ENCODE measurements at places on chromosomes 2 and 18.

GRCh38 chr18:49856496-49856895, 43.2 kb upstream of the ACAA2 start:
- DNase-seq = no peak

DNA sequence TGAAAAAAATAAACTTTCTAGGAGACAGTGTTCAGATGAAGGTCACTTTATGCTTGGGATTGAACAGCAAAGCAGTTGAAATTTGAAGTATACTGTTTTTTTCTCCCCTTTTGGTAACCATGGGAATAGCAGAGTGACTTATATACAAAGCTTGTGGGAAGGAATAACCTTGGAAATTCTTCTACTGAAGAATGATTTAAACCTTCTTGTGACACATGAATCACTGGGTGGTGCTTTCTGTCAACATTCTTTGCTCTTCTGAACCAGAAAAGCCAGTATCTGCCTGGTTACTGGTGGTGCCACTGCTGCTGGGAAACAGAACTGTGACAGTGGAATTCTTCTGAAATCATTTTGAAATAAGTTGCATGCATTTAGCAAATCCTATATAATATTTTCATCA, 39.4 kb upstream of the RND3 start:
- DNase-seq = no peak

DNA sequence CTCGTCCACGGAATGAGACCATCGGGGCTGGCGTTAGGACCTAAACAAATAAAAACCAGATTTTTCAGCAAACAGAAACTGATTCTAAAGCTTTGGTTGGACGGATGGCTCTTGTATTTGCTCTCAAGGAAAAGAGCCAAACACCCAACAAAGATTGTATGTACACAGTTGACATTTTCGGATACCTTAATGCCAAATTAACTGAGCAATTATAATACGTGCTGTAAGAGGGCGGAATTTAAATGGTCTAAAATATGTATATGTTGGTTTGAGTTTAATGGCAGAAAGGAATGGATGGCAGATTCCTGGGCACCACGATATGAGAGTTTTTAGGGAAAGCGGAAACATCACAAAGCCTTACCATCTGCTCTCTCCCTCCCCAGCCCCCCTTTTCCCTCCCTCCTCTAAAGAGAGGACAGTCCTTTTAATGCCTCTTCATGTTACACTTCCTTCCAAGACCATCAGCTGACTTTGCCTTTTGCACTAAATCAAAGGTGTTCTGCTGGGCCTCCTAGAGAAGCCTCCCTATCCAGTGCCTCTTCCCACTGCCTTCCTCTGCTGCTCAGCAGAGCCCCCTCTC, 33.3 kb downstream of the STAT1 start:
- no peak for DNase-seq

DNA sequence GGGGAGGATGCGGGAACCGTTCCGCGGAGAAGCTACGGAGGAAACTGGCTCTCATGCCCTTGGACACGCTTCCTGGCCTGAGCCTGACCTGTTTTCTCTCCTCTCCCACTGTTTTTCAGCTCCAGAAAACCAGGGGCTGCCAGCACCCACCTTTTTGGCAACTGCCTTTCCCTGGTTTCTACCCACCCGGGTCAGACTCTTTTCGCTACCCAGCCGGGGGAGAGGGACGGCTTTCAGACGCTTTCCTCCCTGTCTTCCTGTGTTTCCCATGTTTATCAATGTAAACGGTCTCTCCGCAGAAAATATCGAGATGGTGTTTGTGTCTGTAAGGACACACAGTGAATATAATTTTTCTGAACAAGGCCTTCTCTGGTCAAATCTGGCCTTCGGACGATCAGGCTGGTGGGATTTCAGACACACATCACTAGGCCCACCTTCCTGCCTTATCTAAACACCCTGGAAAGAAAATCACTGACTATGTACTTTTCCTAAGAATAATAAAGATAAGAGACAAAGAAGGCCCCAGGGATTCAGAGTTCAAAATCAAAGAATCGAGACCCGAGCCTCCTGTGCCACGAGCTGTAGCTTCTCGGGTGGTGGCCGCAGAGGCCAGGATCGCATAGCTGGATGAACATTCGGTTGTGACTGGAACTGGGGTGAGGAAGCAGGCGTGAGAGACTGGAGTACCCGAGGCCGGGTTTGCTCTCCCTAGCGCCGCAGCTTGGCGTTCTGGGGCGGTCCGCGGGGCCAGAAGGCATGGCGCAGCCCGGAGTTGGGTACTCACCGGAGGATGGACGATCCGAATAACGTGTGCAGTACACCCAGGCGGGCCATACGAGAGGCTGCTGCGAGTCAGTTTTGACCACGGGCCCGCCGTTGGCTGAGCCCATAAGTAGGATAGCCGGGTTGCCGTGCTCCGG, 1.7 kb downstream of the EN1 start:
- no peak for DNase-seq

GRCh38 chr18:70330887-70331286, 42.0 kb downstream of the SOCS6 start:
- DNase-seq = no peak

GRCh38 chr18:4797002-4797685, 342.0 kb upstream of the DLGAP1 start:
- DNase-seq = no peak

DNA sequence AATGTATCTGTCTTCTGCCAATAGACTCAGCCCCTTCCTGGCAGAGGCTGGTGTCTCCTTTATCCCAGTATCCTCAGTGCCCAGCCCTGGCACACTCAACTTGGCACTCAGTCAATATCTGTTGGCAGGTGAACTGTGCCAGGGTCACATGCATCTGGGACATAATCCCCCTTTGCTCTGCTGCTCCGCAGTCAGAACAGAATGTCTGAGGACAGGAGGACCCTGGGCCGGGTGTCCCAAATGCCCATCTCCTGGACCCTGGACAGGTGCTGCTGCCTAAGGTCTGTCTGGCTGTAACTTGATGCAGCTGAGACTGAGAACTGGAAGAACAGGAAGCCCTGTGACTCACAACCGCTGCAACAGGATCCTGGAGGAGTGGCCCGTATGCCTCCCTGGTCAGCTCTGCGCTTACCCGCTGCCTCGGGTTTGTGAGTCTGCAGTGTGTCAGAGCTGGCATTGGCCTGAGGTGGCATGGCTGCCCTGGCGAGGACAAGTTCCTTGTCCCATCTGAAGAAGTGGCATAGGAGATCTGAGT, 11.4 kb downstream of the HK2 start:
- DNase-seq = peak; percentile 28

GRCh38 chr2:68908392-68908970, 37.3 kb upstream of the BMP10 start:
- DNase-seq = peak; percentile 86

DNA sequence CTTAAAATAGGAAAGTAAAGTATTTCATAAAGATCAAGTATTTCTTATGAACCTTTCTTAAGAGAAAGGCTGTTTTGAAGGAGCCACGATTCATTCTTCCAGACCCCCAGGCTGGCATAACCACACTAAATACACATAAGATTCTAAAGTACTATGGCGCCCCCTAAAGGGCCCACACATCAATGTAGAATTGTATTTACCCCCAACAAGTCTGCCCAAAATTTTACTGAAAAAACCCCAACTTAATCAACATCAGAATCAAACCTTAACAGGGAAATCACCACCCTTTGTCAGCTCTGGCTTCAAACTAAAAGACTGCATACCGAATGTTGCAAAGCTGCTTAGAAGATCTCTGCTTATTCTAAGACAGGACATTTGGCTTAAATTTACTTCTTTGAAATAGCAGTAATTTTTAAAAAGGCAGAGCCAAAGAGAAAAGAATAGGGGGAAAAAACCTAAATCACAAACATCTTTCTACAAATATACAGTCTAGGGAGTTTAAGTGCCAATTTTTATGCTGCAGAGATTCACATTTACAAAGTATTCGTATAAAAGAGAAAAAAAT, 20.4 kb upstream of the BCL2 start:
- DNase-seq = peak; percentile 25

DNA sequence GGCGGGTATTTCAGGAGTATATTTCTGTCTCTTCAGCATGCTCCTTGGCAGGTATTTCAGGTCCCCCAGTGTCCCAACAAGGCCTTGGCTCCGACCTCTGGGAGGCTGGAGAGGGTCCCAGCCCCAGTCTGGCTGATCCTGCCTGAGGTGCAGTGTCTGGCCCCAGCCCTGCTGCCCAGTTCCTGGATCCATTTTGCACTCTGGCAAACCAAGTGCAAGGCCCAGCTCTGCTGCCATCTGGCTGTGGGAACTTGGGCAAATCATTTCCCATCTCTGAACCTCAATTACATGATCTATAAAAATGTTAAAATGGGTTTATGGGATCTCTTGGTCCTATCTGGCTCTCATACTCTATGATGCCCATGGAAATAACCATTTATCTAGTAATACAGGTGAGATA, 63.6 kb downstream of the ZBTB7C start:
- DNase-seq = no peak

GRCh38 chr2:218284106-218284811, 8.0 kb downstream of the TMBIM1 start:
- DNase-seq = peak; percentile 74

GRCh38 chr18:80249217-80250093, 2.1 kb upstream of the PARD6G start:
- no peak for DNase-seq

- DNase-seq = peak; percentile 49
These were observed 827.6 kb downstream of the RNF144A start for GRCh38 chr2:7744827-7745226.

- no peak for DNase-seq
These were observed 197.1 kb downstream of the TCF4 start for GRCh38 chr18:55390898-55391297.

DNA sequence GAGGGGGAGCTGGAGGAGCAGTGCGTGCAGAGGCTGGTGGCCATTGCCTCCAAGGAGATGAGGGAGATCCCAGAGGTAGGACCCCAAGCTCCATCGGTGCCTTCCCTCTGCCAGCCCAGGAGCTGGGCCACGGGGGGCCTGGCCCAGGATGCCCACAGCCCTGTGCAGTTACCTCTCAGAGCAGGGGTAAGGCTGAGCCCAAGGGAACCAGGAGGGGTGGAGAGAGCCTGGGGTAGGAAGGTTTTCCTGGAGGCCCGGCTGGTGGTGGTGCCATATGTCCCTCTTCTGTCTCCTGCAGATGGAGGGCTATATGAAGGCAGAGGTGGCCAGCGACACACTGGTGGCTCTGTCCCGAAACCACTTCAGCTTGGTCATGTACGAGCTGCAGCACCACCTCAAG, 11.4 kb downstream of the MROH2A start:
- DNase-seq = no peak

GRCh38 chr2:149800624-149801542, 213.3 kb upstream of the MMADHC start:
- no peak for DNase-seq

DNA sequence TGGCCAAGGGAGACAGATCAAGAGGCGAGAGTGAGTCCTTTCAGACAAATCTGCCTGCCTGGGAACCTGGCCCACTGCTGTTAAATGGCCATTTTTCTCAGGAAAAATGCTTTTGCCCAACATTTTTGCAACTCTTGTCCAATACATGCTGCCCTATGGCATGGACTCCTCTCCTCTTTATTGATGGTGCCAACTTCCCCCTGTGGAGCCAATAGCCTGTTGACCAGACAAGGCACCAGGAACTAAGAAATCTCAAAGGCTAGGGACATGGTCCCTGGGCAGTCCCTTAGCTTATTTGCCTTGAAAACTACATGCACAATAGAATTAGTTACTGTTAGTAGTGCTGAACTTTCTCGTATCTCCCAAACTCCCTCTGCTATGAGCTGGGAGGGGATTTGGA, 91.8 kb upstream of the ACVR1C start:
- DNase-seq = no peak

DNA sequence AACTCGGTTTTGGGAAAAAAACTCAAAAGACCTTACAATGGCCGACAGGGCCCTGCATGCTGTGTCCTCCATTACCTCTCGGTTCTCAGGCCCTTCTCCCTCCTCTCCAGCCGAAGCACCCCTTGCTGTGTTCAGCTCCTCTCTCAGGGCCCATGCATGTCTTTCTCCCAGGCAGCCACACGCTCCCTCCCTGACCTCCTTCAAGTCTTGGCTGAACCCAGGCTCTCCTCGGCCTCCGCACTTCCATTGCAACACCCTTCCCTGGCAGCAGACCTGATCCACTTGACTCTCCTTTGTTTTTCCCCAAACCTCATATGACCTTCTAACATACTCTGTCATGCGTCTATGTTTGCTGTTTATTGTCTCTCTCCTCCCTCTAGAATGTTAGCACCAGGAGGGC, 114.0 kb downstream of the CYP26B1 start:
- no peak for DNase-seq

DNA sequence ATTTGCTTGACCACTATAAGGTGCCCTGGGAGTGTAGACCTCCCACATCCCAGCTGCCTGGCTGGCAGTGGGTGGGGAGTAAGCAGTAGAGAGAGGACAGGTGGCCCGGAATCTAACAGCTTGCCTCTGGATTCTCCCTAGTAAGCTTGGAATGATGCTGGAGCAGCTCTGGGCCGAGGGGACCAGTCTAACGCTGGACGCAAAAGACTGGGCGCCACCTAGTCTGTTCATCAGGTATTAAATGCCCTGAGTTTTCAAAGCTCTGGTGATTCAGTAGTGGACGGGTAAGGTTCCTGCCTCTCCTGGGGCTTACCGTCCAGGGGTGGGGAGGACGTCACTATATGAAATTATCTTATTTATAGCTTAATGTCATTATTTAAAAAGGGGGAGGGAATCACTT, 648 bp upstream of the LYPD6B start:
- DNase-seq = no peak

- DNase-seq = no peak
These were observed 2.3 kb upstream of the MAB21L4 start for GRCh38 chr2:240898108-240898730.

DNA sequence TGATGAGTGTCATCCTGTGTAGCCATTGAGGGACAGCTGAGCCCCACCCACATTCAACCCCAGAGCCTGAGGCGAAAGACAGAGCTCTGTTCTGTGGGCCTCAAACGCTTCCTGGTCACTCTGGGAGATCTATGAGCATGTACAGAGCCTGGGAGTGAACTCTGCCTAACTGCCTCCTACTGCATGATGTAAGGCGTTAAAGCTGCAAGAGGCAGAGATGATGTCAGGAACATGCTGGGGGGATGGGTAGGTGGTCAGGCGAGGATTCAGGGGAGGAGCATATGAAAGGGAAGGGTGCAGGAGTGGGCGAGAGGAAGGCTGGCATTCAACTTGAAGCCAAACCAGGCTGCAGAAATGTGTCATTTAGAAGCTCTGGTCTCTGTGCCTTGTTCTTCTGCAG, 181.0 kb downstream of the TFCP2L1 start:
- DNase-seq = no peak

- DNase-seq = no peak
These were observed 259.8 kb upstream of the APCDD1 start for GRCh38 chr18:10194592-10194991.

GRCh38 chr18:23547846-23548245, 38.5 kb downstream of the NPC1 start:
- no peak for DNase-seq

DNA sequence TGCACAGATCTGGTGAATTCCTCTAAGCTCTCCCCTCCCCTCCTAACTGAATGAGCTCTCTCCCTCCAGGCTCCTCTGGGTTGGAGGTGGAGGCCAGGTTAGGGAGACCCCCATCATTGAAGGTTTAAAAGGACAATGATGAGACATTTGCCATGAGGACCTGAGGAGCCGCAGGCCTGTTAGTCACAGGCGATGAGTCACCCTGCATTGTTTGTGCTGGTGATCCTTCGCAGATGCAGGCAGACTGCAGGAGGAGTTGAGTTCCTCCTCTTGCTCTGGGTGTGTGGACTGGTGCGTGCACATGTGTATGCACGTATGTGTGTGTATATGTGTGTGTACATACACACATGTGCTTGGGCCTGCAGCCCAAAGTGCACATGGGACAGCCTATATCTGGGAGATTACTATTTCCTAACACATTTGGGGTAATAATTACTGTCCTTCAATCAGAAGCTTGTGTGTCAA, 42.0 kb downstream of the MCFD2 start:
- peak; percentile 25 for DNase-seq

- no peak for DNase-seq
These were observed 28.8 kb downstream of the TTC39C start for GRCh38 chr18:24043403-24043802.

All from activated naive CD4-positive, alpha-beta T cell treated with Interleukin-2 at 50 U/mL for 16 hours (primary cell).